ENCODE measurements at places on chromosomes 1 and 21.

- no peak for DNase-seq
These were observed 109.4 kb downstream of the KIF26B start for GRCh38 chr1:245264226-245264625.

GRCh38 chr1:152487871-152488270 lies 22.7 kb upstream of the LCE5A start:
- DNase-seq = no peak

- DNase-seq = peak; percentile 9
These were observed 334.0 kb upstream of the PBX1 start for GRCh38 chr1:164225011-164225410.

DNA sequence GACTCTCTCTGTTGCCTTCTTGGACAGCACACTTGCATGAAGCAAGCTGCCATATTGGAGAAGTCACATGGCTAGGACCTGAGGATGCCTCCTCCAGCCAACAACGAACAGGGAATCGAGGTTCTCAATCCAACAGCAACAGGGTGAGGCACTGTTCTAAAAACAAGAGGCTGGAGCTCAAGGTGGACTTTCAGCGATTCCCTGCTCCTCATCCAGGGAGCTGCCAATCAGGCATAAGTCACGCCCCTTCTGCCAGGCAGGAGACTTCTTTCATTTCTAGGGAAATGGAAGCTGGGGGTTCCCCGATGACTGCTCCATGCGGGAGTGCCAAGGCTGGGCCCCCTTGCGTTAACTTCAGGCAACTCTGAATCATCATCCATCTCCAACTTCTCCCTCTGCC lies 22.7 kb upstream of the IFNAR1 start:
- DNase-seq = no peak

GRCh38 chr1:240597153-240597745 lies 14.7 kb downstream of the GREM2 start:
- DNase-seq = peak; percentile 11

- no peak for DNase-seq
These were observed 91.9 kb upstream of the PLXNA2 start for GRCh38 chr1:208336137-208336518.

GRCh38 chr1:30360281-30360680 lies 363.1 kb downstream of the MATN1 start:
- DNase-seq = no peak

DNA sequence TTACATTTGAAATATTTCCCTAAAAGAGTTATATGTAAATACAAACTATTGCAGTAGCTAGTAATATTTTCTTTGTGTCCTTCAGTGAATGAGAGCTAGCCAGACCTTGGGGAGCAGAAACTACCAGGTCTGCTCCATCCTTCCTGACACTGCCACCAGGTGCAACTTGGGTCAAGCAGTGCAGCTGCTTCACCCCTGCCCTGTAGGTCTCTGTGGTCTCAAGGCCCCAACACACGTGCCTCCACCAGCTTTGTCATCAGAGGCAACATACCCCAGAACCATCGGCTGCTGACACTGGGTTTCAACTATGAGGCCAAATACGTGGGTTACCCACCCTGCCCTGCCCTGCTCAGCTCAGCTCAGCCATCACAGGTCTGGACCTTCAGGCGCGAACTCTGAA lies 181.6 kb downstream of the FCRL5 start:
- no peak for DNase-seq

DNA sequence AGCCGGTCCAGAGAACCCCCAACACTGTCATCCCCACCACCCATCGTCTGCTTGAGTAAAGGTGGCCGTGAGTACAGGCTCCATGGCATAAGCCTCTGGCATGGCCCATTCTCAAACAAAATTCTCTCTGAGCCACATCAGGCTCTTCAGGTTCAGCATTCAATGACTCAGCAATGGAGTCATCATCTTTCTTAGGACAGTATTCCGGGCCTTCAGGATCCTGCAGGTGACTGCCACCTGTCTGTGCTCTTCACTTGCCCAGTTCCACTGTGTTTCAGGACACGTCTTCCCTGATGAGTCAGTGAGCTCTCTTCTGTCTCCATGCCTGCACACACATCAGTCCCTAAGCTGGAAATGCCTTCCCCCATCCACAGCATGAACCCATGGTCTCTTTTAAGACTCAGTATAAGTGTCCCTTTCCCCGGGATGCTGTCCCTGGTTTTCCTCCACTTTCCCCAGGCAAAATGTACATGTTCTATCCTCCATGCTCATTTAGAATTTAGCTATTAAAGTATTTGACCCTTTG lies 81.1 kb upstream of the FGGY start:
- DNase-seq = no peak

GRCh38 chr1:158654086-158654485 lies 32.4 kb downstream of the SPTA1 start:
- DNase-seq = no peak

- DNase-seq = no peak
These were observed 46.1 kb downstream of the RAVER2 start for GRCh38 chr1:64790832-64791487.

DNA sequence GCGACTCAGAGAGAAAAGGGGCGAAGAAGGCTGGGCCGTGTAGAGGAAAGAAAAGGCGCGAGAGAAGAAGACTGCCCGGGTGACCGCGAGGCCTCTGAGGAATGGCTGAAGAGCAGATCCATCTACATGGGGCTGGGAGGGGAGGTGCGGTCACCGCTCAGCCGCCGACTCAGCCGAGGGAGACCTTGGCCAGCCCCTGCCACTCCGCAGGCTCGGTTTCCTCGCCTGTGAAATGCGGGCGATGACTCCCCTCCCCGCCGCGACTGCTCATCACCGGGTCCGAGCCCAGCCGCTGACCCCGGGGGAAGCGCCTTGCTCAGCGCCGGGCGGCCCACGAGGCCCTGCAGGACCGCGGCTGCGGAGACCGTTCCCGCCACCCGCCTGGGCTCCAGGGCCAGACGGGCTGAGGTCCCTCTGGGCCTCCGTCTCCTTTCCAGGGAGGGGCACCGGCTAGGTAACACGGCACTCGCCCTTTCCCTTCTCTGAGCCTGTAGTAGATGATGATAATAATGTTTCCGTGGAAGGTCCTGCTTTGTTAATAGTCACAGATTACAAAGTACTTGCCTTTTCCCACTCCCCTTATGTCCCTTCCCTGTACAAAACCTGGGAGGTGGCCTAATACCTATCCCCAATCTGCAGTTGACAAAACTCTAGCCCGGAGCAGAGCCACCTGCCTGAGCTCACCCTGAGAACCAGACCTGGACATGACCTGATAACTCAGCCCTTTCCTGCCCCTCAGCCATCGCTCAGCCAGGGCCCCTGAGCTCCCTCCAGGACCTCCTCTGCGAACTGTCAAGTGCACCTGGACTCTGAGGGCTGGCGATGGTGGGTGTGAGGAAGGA lies 1.6 kb upstream of the BSND start:
- no peak for DNase-seq

DNA sequence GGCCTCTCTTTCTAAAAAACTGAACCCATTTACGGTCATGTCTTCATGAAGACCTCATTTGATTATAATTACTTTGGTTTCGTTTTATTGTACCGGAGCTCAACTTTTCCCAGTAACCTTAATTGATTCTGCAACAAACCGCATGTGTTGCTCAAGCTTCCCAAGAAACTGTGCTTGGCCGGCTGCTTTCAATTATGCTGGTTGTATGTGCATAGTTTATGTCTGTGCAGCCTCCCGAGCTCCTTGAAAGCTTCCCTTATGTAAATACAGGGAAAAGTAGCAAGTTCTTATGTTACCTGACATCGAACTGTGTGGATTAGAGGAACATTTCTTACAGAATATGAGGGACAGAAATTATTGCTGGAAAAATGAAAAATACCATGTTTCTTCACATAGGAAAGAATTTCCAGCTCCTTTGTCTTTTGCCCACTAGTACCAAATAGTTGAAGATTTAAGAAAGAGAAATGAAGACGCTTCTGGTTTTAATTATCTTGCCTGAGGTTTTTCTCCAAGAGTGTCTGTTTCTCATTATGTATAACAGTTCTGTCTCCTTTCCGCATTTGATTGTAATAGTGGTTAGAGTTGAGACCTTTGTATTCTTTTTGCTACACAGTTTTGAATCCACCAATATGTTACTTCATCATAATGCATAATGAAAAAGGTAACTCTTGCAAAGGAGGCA lies 2.1 kb downstream of the VCAM1 start:
- DNase-seq = peak; percentile 19

GRCh38 chr1:224852901-224853568 lies 76.4 kb upstream of the DNAH14 start:
- DNase-seq = peak; percentile 31

- DNase-seq = peak; percentile 60
These were observed 14.1 kb upstream of the HEYL start for GRCh38 chr1:39653546-39654031.

DNA sequence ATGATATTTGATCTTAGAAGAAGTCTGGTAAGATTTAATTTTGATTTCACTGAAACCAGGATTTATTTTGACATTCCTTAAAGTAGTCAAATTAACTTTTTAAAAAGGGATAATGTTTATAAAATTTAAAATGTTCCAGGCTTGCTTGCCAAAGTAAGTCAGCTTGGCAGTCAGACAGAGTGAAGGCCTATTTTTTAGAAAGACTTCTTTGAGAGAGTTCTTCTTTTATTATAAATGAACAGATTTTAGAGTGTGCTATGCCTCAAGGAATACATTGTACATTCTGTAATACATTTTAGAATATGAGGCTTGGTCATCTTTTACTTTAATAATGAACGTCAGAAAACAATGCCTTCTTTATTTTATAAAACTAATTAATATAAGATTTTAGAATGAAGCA lies 138.7 kb downstream of the DISP1 start:
- no peak for DNase-seq

GRCh38 chr1:109759513-109760334 lies 4.0 kb downstream of the EPS8L3 start:
- no peak for DNase-seq

DNA sequence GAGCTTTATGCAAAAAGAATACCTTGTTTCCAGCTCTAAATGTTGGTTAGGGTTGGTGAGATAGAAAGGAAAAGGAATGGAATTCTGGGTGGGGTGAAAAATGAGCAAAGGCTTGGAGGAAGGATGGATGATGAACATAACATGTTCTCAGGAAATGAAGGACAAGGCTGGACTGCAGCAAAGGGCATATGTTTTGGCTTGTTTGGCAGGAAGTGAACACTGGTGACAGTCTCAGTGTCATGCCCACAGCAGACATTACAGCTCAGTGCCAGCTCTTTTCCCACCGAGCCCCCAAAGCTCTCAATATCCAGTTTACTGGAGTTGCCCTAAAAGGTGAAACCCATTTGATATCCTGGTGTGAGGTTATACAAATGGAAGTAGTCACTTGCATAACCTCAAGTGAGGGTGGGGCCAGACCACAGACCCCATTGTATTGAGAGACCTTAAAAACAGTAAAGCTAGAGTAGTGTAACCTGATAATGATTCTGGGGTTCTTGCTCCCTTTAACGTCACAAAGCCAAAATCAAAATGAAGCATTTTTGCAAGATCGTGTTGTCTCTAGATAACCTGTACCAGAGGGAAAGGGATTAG lies 270.6 kb downstream of the NFIA start:
- DNase-seq = peak; percentile 35

DNA sequence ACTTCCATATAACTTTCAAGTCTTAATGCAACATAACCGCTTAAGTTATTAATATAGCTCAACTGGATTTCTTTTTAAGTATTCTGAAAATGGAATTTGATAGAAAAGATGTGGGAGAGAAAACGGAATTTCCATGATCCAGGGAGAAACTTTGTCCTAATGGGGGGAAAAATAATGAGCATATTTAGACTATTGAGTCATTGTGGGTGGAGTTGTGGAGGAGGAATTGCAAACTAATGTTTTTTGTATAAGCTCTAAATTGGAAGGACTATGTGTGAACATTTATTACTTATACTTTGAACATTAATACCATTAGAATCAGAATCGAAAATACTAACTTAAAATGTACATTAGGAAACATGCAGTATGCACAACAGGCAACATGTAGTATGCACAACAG lies 159.9 kb upstream of the NEGR1 start:
- no peak for DNase-seq

DNA sequence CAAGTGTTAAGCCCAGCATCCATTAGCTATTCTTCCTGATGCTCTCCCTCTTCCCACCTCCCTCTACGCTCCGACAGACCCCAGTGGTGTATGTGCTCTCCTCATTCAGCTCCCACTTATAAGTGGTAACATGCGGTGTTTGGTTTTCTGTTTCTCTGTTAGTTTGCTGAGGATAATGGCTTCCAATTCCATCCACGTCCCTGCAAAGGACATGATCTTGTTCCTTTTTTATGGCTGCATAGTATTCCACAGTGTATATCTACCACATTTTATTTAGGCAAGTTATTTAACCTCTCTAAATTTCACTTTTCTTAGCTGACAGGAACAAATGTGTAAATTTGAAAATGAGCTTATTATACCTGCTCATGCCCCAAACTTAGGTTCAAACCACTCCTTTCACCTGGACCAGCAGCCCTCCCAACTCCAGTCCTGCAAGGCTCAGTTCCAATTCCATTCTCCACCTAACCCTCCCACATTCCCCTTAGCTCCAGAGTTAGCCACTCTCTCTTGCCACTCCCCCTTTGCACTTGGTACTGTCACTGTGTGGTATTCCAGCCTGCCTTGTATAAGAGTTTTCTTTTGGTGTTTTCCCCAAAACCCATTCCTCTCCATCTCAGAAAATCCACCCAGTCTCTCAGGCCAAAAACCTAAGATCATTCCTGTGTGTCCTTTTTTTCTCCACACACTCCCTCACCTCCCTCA lies 1.7 kb upstream of the PEF1 start:
- DNase-seq = no peak

- no peak for DNase-seq
These were observed 19.0 kb upstream of the PRELP start for GRCh38 chr1:203456577-203456976.

- peak; percentile 16 for DNase-seq
These were observed 335.7 kb upstream of the SNX7 start for GRCh38 chr1:98325646-98326440.

DNA sequence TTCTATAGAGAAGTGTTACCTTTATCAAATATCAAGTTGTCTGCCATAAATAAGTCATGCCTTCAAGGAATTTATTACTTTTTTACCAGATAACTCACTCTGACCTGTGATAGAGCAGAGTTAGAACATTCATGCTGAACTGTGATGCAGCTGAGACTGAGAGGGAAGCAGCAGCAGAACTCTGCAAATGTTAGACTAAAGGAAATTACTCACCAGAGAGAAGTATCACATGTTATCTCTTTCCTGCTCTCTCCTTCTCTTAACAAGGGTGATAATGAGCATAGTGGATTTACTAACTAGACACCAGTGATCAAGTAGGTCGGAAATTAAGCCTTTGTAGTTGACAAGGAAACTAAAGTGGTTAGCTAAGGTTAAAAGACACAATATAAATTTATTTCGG lies 181.6 kb downstream of the RASAL2 start:
- no peak for DNase-seq

- no peak for DNase-seq
These were observed 109.9 kb upstream of the KCTD3 start for GRCh38 chr1:215457213-215457612.

GRCh38 chr21:36647279-36648093 lies 51.4 kb upstream of the SIM2 start:
- DNase-seq = peak; percentile 56

DNA sequence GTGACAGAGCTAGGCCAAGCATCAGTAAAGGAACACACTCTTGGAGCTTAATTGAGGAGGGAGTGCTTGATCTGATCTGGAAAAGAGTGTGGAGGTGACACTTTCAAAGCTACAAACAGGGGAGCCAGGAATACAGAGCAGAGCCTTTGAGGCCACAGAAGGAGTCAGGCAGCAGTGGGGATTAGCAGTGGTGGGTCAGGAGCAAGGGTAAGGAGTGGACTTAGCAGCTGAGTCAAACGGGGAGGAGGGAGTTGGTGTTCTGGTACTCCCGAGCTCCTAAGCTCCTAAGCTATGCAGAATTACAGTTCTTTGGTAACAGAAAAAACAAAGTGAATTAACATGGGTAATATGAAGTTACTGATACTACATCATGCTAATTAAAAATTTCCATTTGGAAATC lies 14.5 kb downstream of the RAB4A start:
- no peak for DNase-seq

All from NCI-H69 (cell line).